Stimulated activated naive CD4-positive, alpha-beta T cell treated with Interleukin-2 at 50 U/mL for 16 hours (primary cell): ENCODE measurements at places on chromosomes 2 and 18.

DNA sequence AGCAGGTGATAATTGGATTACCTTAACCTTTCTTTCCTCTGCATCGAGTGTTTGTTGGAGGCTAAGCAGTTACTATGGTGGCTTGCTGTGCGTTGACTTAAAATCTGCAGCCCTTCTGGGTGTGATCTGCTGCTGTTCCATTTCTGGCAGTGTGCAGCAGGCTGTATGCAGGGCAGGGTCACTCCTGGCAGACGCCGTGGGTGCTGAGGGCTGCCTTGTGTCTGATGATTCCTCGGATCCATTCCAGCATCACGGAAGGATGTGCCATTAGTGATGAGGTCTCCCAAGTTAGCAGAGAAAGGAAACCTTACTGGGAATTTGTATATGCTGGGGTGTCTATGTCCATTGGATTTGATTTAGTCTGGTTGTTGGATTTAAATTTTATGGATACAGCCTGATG lies 310.8 kb downstream of the AGAP1 start:
- DNase-seq = no peak

- DNase-seq = no peak
Observed at GRCh38 chr2:164485541-164485940, 135.7 kb downstream of the GRB14 start.

DNA sequence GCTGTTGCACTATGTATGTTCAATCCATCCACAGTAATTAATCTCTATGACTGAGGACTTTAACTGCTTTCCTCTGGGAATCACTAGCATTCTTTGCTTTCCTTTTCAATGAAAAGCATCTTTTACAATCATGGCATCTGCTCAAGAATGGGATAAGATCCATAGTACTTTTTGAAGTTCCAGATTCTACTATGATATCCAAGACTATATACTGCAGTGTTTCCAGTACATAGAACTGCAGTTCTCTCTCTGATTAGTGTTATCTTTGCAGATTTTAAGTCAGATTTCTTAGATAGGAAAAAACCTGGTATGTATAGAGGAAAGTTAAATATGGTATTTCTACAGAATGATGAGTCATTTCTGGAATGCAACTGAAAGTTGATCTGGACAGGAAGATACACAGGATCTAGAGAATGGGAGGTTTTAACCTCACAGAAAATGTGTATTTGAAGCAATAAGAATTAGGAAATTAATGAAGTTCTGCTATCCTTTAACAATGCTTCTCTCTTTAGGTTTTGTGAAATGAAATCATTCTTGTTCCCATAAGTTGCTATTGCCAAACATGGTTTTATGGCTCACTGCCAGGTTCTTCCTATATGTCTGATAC lies 670.7 kb downstream of the ERBB4 start:
- DNase-seq = no peak

- no peak for DNase-seq
Observed at GRCh38 chr18:52481116-52481515, 141.1 kb downstream of the DCC start.

DNA sequence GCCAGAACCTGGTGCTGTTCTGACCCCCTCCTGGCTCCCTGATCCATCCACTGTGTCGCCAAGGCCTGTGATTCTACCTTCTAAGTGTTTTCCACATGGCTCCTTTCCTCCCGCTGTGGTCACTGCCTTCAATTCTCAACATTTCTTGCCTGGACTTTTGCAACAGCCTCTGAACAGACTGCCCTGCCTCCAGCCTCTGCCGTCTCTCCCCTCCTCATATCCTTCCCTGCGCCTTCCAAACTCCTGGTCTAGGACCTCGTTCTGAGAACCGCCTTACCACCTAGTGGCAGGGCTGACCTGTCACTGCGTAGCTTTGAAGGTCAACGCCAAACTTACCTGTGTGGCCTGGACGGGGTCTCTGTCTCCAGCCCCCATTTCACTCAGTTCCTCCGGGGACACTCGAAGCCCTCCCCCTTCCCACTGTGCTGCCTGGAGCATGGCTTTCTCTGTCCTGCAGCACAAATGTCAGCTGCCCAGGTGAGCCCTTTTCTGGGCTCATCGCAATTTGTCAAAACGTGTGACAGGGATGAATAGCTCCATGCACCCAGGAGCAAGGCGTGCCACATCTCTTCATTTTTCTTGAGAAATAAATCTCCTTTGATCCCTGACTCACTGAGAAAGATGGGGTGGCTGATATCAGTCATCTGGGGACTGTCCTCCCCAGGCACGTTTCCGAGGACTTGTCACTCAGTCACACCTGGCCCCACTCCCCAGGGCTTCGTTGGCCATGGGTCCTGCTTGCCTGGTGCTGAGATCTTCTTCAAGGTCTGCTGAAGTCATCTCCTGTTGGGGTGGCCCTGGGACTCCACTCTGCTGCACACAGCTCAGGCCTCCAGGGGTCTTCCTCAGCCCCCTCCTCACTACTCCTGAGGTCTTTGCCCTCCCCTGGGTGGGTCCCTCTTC lies 46.7 kb downstream of the LDLRAD4 start:
- peak; percentile 34 for DNase-seq

DNA sequence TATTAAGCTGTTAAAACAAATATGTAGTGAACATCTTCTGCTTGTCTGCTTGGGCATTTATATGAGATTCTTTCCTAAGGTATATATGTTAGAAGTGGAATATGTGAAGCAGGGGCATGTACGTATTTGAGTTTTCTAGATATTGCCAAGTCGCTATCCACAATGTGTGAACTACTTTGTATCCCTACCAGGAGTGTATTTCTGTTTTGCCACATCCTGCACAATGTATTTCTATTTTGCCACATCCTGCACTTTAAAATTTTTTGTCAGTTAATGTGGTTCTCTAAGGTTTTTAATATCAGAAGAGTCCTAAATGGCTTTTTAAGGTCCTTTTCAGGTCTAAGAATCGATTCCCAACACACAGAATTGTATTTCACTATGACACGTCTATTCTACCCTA lies 141.7 kb upstream of the ATP5MC3 start:
- DNase-seq = no peak

- no peak for DNase-seq
Observed at GRCh38 chr2:21438949-21439348, 315.2 kb downstream of the TDRD15 start.

DNA sequence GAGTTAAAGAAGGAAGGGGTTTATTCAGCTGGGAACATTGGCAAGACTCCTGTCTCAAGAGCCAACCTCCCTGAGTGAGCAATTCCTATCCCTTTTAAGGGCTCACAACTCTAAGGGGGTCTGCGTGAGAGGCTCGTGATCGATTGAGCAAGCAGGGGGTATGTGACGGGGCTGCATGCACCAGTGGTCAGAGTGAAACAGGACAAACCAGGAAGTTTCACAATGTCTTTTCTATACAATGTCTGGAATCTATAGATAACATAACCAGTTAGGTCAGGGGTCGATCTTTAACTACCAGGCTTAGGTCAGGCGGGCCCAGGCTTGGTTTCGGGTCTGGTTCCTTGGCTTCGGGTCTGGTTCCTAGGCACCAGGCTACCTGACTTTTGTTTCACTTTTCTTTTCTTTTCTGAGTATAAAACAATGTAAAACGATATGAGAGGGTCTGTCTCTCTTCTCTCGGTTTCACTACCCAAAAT lies 30.1 kb upstream of the LIPG start:
- no peak for DNase-seq

DNA sequence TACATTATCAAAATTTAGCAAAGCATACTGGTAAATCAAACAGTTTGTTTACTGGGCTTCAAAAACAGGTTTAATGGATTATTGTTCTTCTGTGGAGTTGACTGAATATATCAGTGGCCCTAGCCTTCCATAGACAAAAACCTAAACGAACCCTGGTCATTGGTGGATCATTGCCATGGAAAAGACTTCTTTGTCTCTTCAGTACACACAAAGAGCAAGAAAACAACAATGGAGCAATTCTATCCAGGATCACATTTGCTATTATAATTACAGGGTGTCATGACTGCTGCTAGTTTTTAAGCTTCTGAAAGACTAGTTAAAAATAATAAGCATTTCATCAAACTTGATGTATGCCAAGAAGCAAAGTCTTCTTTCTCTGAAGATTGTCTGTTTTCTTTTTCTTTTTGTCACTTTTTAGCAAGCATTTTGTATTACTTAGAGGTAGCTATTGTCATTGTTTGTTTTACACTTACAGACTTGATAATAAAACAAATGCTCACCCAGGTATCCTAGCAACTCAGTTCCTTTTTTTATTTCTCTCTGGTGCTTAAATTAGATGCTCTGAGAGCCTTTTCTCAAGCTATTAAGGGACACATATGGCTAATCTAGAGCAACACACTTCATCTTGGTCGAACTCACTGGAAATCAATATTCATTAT lies 1228.7 kb upstream of the DDX18 start:
- no peak for DNase-seq

GRCh38 chr2:241238693-241239198 lies 50.3 kb downstream of the ANO7 start:
- no peak for DNase-seq

GRCh38 chr2:203437511-203437910 lies 97.6 kb downstream of the RAPH1 start:
- no peak for DNase-seq

DNA sequence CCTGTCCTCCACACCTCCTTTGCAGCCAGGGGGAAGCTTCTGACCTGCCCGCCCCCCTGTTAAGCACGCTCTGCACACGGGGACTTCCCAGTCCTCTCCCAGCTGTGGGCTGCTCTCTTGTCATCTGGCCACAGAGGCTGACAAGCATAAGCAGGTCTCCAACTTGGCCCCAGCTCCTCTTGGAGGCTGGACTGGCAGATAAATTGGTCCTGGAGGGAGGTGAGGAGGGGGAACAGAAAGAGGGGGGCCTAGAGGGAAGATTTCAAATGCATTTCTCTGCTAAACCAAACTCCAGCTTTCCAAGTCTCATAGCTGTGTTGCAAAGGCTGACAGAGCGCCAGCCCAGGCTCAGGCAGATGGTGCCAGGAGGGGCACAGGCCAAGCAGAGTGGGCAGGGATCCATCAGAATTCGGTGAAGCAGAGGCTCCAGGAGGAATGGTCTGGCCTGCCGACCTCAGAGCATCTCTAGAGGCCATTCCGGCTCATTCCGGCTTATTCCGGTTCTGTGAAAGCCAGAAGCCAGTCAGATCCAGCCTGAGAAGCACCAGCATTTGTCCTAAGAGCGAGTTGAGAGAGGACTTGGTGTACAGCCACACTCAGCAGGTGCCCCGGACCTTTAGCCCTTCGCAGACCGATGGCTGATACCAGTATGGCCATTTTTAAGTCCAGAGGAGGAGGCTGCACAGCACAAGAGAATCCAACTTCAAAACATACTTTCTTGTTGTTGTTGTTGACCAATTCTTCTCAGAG lies 508.9 kb upstream of the MYT1L start:
- no peak for DNase-seq

- DNase-seq = no peak
Observed at GRCh38 chr2:1749489-1750119, 5.3 kb upstream of the PXDN start.

GRCh38 chr18:61729322-61729721 lies 163.5 kb downstream of the RNF152 start:
- DNase-seq = no peak

DNA sequence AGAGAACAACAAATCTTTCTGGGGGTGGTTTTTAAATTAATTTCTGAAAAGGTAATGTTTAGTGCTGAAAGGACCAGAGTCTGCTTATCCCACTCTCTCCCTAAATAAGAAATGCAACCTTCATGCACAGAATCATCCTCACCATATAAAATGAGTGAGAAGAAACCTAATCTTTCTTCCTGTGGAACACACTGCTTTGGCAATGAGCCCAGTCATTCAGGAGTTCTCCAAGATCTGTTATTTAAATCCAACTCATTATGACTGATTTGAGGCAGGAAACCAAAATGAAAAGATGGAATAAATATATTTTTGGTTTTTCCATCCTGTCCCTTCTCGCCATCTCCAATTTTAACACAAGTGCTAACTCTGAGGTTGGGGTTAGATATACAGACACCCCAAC lies 228.3 kb downstream of the SRBD1 start:
- DNase-seq = no peak

- no peak for DNase-seq
Observed at GRCh38 chr2:153077311-153077710, 358.9 kb downstream of the ARL6IP6 start.

- DNase-seq = no peak
Observed at GRCh38 chr18:1002653-1003178, 98.0 kb downstream of the ADCYAP1 start.

DNA sequence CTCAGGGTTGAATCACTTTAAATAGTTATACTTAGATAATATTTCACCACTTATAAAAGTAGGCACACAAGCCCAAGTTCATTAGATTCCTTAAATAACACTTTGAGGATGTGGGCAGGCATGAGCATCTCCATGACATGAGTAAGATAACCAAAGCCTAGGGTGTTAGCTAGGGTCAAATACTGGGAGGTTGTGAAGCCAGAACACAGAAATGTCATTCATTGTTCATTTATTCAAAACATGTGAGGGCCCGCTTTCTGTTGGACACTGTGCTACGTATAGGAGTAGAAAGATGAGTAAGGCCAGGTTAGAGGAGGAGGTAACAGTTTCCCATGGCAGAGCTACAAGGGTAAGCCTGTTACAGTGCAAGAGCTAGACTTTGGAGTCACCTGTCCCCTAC lies 93.5 kb upstream of the NEDD4L start:
- no peak for DNase-seq

DNA sequence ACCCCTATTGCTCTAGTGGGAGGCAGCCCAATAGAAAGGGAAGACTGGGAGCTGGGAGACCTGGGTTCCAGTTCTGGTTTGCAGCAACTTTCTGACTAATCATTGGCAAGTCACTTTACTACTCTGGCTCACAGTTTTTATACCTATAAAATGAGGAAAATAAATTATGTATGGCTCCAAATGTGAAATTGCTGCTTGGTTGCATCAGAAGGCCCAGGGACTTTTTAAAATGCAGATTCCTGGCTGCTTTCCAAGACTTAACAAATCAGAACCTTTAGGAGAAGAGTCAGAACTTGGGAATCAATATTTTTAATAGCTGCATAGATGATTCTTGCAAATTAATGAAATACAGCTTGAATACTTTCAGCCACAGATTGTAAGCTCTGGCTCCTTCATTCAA lies 943.9 kb downstream of the EPHA4 start:
- no peak for DNase-seq

GRCh38 chr2:78175645-78176044 lies 653.5 kb upstream of the LRRTM4 start:
- DNase-seq = no peak

GRCh38 chr2:69397234-69397633 lies 10.2 kb upstream of the GFPT1 start:
- DNase-seq = no peak

DNA sequence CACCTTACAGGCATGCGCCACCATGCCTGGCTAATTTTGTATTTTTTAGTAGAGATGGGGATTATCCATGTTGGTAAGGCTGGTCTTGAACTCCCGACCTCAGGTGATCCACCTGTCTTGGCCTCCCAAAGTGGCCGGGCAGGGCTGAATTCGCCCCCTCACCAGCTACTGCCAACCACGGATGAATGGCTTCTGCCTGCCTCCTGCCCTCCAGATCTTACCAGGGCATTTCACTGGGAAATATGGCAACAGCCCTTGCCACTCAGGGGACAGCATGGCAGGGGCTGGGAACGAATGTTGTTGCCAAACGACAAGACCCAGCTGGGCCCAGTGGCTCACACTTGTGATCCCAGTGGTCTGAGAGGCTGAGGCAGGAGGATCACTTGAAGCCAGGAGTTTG lies 1.8 kb upstream of the ALPP start:
- no peak for DNase-seq

GRCh38 chr2:11187731-11188130 lies 32.5 kb downstream of the SLC66A3 start:
- no peak for DNase-seq
